ENCODE measurements at places on chromosomes 5 and 9.

DNA sequence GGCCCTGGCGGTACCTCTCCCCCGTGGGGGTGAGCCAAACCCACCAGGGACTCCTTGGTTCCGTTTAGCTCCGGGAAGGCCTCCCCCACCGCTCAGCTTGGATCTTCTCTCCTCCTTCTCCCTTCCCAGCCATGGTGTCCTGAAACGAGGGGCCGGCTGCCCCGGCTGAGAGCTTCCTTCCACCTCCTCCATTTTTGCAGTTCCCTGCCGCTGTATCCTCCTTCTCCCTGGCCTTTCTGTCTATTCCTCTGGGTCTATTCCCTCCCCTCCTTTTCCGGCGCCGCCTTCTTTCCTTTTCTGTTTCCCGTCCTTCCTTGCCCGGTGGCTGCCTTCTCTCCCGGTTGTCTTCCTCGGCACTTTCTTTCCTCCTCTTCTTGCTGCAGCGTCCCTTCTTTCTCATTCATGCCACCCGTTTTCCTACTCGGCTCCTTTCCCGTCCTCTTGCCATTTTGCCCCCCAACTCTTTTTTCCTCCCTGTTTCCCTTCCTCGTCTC, 110.4 kb downstream of the LIFR start:
- no peak for DNase-seq

DNA sequence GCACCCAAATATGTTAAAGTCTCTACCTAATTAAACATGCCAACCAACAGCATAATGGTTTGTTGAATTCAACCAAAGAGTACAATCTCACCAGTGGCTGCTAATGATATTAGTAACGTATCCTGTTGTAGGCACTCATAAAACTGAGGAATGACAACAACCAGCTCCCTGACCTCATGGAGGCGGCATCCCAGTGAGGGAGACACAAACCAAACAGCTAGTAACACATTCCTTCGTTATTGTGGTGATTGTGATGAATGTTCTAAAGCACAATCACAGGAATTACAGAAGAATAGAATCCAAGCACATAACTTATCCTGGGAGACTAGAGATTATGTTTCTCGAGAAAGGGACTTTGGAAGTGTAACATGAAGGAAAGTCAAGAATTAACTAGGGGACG, 224.6 kb downstream of the CTNND2 start:
- DNase-seq: no peak

DNA sequence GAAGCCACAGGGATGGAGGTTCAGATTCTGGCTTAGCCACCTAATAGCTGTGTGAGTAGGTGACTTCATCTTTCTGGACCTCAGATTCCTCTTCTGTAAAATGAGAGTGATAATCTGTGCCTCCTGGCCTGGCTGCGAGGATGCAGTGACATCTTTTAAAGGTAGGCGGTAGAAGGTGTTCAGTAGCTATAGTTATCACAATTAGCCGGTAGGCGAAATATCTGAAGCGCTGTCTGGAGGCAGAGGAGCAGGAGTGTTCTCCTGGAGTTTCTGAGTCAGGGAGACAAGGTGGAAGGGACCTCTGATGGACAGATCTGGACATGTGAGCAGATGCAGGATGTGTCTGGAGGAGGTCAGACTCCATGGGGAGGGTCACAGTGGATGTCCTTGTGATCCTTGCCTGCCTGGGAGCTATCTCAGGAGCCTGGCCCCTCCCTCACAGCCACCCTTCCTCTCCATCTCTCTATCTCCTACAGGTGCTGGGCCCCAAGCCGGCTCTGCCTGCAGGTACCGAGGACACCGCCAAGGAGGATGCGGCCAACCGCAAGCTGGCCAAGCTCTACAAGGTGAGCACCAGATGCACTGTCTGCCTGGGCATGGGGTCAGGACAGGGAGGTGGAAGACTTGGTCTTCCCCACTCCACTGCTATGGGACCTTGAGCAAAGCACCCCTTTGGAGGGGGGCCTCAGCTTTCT, 45.6 kb downstream of the GSN start:
- no peak for DNase-seq

- no peak for DNase-seq
Observed at GRCh38 chr5:159873680-159874079, 42.6 kb upstream of the ADRA1B start.

DNA sequence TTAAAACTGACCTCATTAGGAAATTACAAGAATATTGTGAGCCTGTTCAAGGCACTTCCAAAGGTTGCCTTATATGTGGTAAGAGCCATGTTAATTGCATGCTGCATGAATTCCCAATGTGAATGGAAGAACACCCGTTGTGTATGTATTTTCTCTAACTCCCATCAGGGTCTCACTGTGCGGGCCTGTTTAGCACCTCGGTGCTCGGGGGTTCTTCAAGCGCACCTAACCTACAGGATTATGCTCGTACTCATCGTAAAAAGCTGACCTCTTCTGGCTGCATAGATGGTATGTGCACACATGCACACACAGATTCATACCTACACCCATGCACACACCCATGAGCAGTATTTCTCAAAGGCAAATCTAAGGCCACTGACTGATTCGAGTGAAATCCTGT, 66.1 kb downstream of the PPIP5K2 start:
- DNase-seq: no peak

DNA sequence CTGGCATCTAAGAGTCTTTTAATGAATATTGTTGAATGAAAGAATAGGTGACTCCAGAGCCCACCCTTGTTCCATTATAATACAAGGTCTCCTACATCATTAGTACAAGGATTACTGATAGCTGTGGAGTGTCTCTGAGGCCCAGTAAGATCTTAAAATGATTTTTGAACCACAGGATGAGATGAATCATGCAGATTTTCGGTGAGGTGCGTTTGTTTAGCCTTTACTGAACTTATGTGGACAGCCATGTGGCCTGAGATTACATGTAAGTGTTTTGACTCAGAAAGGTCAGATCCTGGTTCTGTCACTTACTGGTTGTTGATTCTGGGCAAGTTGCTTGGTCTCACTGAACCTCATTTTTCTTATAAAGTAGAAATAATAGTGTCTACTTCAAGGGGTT, 21.6 kb downstream of the NFX1 start:
- no peak for DNase-seq

DNA sequence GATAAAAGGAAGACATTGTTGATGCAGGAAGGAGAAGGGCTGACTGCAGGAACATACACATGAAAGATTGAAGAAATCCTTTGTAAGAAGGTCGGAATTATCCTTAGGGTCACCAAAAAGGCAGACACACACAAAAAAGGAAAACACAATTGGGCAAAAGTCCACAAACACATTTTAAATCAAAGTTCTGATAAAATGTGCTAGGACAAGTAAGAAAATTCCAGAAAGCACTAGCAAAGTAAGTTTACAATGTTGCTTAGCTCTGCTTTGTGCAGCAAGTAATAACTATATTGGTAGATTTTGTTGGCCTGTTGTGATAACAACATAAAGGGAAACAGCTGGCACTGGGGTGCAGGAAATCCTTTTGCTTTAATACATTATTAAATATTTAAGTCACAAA, 99.8 kb upstream of the VCAN start:
- no peak for DNase-seq

- no peak for DNase-seq
Observed at GRCh38 chr9:128979111-128979510, 31.6 kb downstream of the NUP188 start.

GRCh38 chr5:150561571-150562275, 53.8 kb downstream of the NDST1 start:
- DNase-seq: no peak

- no peak for DNase-seq
Observed at GRCh38 chr5:100469767-100470166, 65.4 kb upstream of the FAM174A start.

DNA sequence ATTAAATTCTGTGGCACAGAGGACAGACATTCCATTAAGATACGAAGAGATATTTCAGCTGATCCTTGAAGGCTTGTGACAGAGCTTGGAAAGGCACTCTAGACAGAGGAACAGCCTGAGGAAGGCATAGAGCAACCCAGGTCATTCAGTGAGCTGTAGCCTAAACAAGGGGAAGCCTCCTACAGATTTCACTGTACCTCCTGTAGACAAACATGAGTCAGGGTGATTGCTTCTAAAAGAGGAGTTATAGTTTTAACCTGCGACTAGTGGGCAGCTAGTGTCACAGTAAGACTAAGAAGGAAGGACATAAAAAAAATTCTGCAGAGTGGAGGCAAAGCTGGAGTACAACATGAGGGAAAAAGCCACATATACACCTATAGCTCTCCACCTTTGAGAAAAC, 43.5 kb upstream of the ANKDD1B start:
- DNase-seq: no peak

DNA sequence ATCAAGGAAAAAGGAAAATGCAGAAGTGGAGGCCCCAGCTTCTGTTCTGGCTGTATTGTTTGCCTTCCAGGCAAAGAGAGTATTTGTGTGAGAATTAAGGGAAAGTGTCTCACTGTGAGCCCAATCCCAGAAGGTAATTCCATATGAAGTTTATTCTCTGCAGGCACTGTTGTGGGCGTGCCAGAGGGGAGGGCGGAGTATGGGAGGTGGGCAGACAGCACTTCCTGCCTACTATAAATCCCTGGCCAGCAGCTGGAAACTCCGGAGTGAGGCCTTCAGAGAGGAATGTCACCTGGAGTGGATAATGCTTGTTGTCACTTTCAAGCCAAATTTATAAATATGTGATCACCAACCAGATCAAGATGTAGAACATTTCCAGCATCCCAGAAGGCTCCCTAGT, 209.5 kb downstream of the ARHGAP26 start:
- DNase-seq: no peak

DNA sequence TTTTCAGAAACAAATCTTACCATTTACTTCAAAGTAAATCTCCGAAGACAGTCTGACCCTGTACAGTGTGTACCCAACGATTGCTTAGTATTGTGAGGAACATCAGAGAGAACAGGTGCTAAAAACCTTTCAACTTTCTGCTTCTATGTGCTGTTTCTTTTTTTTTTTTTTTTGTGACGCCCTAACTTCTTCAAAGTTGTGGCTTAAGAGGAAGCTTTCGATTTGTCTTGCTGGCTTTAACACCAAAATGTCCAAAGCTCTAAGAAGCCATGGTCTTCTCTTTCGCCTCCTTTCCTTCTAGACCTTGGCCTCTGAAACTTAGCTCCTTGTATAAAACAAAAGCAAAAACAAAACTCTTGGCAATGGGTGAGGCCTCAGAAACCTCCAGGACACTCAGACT, 1.2 kb downstream of the TNFSF8 start:
- no peak for DNase-seq

DNA sequence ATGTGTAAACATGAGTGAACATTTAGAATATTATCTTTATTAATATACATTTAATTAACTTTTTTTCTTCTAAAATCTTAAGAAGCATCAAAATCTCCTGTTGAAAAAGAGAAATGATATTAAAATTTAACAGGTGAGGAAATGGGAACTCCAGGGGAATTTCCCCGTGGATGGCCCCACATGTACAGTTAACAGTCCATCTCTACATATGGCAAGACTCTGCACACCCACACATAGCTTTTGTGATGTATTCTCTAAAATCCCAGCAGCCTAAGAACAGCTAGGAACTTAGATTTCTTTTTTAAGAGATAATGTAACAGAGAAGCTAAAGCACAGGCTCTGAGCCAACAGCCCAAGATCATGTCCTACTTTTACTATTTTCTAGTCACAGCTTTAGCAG, 556.3 kb upstream of the RGMB start:
- DNase-seq: no peak

DNA sequence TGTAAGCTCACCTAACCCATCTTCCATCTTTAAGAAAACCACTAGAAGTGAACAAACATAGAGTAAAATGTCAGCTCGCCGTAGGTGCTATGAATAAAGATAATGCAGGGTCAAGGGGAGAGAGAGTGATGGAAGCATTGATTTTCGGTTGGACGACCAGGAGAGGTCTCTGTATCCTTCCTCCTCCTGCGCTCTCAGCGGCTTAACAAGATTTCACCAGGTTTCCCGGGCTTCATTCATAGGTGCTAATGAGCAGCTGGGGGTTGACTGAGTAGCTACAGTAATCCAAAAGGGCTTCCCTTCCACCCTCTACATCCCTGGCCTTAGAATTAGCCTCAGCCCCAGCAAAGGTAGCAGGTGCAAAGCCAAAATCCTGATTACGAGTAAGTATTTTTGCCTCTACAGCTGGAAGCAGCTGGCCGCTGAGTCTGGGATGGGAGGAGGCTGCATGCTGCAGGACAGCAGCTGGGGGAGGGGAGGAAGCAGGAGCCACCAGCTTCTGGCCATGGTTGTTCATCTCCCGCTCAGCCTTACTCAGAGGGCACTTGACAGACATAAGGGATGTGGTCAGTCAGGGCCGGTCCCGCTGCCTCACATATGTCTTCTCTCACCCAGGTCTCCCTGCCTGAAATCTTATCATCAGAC, 112.0 kb upstream of the IL12B start:
- no peak for DNase-seq

DNA sequence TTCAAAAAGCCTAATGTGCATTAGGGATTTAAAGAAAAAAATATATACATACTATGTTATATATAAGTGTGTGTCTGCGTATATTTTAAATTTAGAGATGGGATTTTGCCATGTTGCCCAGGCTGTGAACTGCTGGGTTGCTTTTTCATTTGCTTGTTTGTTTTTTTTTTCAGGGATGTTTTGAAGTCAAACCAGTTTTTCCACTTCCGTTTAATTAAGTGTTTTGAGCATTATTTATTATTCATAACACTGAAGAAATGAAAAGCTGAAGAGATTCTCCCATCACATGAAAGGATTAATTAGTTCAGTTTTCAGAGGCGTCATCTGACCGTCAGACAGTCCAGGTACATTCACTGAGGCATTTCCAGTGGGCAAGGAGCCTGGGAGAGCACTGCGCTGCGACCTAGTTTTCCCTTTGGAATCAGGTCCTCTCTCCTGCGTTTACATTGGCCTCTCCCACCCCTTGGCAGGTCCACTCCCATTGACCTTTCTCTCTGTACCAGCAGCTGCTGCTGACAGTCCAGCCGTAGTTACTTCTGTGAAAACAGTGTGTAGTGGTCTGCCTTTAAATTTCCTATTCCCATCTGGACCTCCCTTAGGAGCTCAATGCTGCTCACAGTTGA, 26.0 kb downstream of the ARRDC3 start:
- DNase-seq: no peak

- DNase-seq: no peak
Observed at GRCh38 chr5:10662661-10663488, 98.2 kb downstream of the DAP start.

DNA sequence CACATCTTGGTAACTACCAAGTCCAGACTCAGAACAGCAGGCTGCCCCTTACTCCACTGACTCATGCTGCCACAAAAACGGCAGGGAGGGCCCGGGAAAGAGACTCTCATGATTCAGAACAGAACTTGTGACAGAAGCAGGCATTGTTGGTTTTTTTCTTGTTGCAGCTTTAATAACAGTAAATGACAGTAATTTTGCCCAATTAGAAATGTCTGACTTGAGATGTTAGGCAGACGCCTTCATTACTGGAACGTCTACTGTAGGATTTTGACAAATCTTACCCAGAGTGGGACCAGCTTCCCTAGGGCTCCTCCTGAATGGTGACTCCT, 77.9 kb downstream of the SEMA5A start:
- DNase-seq: no peak

GRCh38 chr9:31034311-31034710, 1350.1 kb upstream of the ACO1 start:
- DNase-seq: no peak

GRCh38 chr5:127061956-127062355, 11.3 kb downstream of the C5orf63 start:
- DNase-seq: no peak

- DNase-seq: no peak
Observed at GRCh38 chr5:21212026-21212425, 1224.0 kb upstream of the CDH18 start.
